ENCODE measurements at places on chromosomes 3 and 15.
A peak's percentile ranks its signal among the peaks of the same experiment; 100 is the strongest.

- no peak for DNase-seq
These were observed 19.8 kb upstream of the CNTN4 start for GRCh38 chr3:2078821-2079220.

DNA sequence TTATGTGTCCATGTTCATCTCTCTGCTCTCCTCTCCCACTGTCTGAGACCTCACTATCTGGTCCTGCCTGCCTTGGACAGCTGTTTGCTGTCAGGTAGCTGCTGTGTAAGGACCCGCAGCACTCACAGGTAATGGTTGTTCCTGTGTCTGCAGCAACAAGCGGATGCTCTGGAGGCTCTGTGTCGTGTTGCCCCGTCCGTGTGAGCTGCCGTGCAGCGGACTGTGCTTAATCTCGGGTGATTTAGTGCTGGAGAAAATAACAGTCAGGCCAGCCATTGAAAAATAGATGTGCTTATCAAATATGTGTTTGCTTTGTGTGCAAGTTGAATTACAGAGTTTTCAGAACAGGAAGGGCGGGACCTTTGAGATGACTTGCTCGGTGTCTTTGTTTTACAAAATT, 121.4 kb downstream of the GABRG3 start:
- no peak for DNase-seq

DNA sequence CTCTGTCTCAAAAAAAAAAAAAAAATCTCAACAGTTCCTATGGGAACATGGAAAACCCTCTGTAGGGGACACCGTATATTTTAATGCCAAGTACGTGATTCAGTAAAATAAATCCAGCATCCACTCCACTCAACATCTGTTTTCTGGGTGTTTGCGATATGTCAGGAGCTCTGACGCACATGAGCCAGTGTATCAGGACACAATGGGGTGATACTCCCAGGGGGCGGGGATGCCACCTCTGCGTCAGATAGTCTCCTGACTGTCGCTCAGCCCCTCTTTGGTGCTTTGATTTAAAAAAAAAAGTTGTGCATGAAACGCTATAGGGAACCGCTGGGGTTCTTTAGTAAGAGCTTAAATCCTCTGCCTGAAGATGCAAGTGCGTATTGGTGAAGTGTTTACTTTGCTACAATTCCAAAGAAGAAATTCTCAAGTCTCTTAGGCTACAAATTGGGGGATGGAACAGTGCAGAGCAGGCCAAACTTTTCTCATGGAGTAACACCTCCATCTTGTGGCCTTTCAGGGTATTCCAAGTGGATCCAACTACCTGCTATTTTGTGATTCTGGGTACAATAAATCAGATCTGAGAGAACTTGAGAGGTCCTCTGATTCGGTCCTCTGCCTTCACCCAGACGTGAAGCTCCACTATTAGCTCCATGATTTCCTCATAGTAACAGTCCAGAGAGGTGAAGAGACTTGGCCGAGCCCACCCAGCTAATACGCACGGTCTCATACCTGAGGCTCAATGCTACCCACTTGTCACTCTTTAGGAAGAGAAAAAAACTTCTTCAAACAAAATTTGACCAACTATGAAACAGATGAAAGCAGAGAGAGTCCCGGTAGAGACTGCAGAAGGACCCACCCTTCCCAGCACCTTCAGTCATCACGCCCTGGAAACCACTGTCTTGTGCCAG, 9.3 kb upstream of the NR2E3 start:
- DNase-seq, result no peak

GRCh38 chr15:67758619-67759300, 66.5 kb upstream of the SKOR1 start:
- no peak for DNase-seq

- DNase-seq, result no peak
These were observed 37.0 kb downstream of the MCF2L2 start for GRCh38 chr3:183391460-183391859.

DNA sequence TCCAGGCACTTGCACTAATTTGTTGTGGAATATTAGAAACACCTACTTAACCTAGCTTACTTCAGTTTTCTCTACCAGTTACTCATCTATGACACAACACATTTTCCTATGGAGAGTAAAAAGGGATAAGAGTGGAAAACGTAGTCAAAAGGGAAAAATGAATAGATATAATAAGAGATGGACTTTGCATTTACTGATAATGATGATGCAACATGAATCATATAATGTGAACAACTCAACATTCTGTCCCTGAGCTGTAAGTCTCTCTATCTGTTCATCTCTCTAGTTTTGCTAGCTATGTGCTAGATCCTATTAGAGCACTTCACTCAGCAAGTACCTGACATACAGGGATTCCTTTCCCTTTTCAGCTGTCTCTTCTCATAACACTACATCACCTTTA, 627.1 kb downstream of the AGBL1 start:
- DNase-seq, result no peak

- DNase-seq, result no peak
These were observed 61.3 kb downstream of the NSMCE3 start for GRCh38 chr15:29208352-29208751.

DNA sequence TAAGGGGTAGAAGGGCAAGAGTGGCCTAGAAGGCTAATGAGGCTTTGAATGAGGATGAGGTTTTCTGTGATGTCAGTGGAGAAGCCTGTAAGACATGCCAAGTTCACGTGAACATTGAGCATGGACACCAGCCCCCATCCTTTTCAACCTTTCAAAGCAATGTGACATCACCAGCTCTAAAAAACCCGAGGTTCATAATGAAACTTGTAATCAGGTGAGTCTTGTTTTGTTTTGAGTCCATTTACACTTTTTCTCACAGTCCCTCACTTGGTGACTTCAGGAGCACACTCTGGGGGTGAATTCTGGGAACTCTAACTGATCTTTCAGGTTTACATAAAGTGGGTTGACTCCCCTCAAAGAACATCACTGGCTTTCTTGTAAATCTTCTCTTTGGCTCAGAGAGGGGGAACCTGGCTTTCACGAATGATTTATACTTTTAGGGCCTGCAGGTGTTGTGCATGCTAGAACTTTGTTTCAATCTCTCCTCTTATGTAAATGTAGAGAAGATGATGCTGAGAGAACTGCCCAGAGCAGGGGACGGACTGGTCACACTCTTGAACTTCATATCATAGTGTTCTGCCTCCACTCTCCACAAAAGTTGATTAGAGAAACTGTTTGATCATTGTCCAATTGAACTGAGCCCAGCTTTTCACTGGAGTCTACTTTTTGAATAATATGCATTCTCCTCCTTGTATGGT, 224.7 kb upstream of the SATB1 start:
- DNase-seq, result peak; percentile 9

DNA sequence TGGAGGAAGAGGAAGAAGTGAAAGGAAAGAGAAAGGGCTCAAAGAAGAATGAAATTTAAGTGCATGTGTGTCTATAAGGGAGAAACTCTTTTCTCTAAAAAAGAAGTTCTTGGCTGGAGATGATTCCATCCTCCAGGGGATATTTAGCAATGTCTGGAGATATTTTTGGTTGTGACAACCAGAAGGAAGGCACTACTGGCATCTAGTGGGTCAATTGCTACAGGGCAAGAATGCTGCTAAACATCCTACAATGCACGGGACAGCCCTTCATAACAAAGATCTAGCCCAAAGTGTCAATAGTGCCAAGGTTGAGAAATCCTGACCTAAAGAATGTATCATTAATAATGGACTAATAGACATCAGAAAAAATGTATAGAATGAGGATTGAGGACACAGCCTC, 57.4 kb upstream of the ST3GAL6 start:
- DNase-seq, result no peak

- DNase-seq, result no peak
These were observed 25.2 kb downstream of the NMNAT3 start for GRCh38 chr3:139652561-139652960.

GRCh38 chr15:97652700-97653167, 307.8 kb upstream of the ARRDC4 start:
- DNase-seq, result no peak

GRCh38 chr15:31871166-31871886, 159.0 kb upstream of the CHRNA7 start:
- DNase-seq, result no peak

- DNase-seq, result no peak
These were observed 540.0 kb upstream of the ROBO1 start for GRCh38 chr3:80307844-80308243.

DNA sequence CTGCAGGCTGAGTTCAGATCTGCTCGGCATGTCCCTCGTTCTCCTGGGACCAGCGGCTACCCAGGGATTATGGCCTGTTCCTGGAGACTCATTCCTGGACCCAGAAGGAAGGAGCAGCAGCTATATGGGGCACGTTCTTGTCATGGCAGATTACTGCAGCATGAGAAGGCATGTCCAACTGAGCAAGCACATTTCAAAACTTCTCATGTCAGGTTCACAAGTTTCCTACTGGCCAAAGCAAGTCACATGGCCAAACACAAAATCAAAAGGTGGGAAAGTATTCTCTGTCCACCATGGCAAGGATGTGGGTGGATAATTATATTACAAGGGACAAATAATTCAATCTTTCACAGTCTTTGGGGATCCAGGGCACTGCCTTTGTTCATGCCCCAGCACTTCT, 71.9 kb upstream of the C15orf39 start:
- no peak for DNase-seq

DNA sequence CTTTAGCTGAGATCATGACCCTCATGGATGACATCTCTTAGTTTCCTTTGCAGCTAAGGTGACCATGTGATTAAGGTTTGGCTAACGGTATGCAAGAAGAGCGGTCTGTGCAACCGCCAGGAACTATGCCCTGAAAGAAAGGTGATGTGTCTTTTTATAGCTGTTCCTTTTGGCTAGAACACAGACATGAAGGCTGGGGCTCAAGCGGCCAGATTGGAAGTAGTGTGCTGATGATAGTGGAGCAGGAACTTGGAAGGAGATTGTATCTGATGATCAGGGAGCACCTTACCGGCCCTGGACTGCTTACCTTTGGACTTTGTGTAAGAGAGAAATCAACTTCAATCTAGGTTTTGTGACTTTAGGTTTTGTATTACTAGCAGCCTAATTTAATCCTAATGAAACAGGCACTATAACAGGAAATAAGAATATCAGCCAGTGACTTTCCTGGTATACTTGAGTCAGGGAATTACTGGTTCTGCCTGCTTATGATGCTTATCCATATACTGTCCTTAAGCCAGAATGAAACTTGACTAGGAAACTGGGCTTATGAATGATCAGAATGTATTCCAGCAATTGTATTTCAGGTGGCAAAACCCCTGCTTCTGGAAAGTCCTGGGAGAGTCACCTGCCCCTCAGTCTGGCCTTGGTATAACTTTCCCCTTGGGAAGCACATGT, 164.3 kb upstream of the LRIG1 start:
- DNase-seq, result no peak

- DNase-seq, result no peak
These were observed 86.7 kb downstream of the FAM43A start for GRCh38 chr3:194772241-194773000.

- no peak for DNase-seq
These were observed 39.3 kb downstream of the CHCHD6 start for GRCh38 chr3:126743350-126743749.

DNA sequence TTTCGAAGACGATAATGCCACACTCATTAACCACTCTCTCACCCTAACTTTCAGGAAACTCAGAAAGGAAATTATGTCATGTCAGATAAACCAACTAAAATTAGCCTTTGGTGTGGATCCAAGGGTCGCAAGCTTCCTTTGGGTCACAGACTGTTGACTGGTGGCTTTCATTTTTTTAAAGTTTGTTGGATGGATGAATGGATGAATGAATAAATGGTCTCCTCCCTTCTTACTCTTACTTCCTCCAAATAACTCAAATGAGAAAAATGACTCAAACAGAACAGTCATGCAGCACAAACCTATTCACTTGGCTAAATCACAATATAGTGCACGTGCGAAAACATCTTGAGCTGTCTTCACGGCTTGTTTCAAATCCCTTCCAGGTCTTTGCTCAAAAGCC, 82.9 kb upstream of the HACD2 start:
- no peak for DNase-seq
